GM23338 (cell line): ENCODE measurements at places on chromosomes 12 and 14. TPM values are rescaled to one million over a fixed set of nuclear protein-coding genes. Genes with fewer than 3 reads are reported as not detected.

DNA sequence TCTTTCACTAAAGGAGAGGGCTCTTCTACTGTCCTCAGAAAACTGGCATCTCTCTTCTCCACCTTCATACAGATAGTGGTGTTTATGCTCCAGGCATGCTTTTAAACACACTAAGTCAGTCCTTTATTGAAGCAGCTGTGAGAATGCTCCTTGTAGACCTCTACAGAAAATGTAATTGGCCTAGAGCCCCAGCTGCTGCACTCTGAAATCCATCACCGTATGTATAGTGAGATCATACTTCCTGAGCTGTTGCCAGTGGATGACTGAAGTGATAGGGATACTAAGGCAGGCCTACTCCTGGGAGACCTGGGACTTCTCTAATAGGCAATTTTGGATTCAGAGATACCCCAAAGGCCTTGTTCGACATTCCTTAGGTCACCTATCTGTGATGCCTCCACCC lies 535.4 kb downstream of the RPS29 start:
- no peak for DNase-seq

GRCh38 chr12:13538136-13538535 lies 341.6 kb downstream of the EMP1 start:
- DNase-seq: no peak

- DNase-seq: no peak
Observed at GRCh38 chr12:105912882-105913678, 225.7 kb downstream of the NUAK1 start.

DNA sequence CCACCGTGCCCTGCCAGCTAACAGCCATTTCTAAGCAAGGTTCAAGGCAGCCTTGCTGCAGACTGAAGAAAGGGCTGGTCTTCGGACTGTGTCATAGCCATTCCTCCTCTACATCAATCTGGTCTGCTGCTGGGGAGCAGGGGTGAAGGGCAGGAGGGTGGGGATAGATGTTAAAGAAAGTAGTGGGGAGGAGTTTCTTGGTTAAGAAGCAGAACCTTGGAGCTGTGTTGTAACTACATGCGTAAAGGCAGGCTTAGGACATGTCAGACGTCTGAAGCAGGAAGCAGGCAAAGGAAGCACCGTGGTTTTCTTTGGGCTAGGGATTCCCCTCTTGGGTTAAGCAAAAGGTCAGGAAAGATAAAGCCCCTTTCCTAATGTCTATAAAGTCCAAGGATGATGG lies 18.1 kb upstream of the NEK9 start:
- DNase-seq: no peak

Gene ZNF891
- 5.4 and 5.5 TPM in 2 replicates for total RNA-seq

- peak; percentile 32 for DNase-seq
Observed at GRCh38 chr14:90344331-90345238, 12.8 kb upstream of the NRDE2 start.

DNA sequence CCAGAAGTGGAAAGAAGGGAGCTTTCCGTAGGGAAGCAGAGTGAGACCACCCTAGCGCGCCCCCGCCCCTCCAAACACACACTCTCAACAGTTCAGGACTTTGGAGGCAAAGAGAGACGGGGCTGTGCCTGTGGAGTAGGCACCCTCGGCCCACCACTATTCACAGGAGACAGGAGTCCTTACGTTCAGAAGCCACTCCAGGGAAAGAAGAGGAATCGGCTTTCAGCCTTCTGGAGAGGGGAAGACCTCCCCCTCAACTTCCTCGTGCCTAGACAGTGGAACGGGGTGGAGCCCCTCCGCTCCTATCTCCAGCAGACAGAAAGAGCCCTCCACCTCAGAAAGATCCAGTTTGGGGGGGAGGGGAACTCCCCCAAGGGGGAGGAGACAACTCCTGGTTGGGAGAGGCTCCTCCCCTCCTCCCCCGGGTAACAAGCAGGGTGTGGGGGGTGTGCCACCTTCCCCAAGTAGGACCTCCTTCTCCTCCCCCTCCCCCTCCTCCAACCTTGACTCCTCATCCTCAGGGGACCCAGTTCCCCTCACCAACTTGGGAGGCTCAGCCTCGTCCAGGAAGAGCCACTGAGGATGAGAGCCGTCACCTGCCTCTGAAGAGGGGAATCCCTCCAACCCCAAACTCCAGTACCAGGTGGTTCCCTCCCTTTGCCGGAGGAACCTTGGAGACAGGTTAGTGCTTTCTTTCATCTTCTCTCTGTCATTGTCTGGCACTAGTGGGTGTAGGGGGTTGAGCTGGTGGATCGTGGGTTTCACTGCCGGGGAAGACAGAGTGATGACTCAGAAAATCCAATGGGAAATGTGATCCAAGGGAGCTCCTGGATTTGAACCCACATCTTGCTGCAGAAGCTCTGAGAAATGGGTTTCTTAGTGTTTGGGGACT lies 883 bp downstream of the FOXJ2 start:
- DNase-seq: peak; percentile 81

DNA sequence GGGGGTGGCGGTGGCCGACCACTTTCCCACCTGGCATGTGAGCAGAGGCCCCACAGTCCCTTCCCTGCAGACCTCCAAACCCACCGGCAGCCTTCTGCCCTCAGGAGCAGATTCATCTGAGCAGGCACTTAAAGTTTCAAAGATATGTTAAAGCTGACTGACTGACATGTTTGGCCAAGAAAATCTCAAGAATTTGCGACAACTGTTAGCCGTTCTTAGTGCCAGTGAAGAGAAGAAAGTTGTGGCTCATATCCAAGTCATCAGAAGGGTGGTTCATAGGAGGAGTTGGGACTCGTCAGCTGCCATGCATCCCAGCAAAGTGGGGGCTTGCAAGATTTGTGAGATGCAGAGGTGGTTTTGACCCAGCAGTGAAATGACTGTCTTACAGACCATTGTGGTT lies 27.2 kb downstream of the ELK3 start:
- DNase-seq: no peak

GRCh38 chr12:50234347-50234746 lies 49.0 kb downstream of the LIMA1 start:
- peak; percentile 27 for DNase-seq

DNA sequence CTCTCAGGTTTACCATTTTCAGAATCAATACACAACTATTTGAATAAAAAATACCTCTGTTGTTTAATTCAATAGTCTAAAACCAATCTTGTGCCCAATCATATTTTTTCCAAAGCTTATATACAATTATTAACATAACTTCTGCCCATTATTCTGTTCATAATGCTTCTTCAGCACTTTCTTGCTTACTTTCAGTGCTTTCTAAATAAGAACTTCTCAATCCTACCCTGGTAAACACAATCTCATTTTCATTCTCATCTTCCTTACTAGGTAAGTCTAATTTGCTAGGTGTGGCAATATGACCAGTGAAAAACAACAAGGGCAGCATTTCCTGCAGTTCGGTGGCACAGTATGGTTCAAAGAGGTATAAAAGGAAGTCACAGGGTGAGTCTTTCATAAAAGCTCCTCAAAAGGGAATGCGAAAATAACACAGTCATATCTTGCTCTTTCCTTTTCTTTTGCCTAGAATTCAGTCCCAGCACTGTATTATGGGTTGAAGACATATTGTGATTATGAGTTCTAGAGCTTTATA lies 103.5 kb downstream of the FOXG1 start:
- DNase-seq: no peak

DNA sequence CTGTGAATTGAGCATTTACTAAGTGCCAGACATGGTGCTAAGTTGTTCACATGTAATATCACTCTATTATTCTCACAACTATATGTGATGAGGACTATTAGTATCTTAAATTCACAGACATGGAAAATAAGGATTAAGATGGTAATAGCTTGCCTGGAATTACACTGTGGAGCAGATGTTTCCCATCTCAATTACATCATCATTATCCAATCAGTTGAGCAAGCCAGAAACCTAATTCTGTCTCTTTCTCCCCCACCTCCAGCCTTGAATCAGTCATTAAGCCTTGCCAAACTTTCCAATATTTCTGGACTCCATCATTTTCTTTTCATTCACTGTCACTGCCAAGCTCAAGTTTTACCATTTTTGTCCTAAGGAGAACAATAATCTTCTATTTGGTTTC lies 287.8 kb upstream of the KITLG start:
- no peak for DNase-seq

GRCh38 chr14:69079747-69080146 lies 73.2 kb downstream of the DCAF5 start:
- no peak for DNase-seq

Gene RASSF8
- 30.6 and 30.8 TPM in 2 replicates for total RNA-seq

DNA sequence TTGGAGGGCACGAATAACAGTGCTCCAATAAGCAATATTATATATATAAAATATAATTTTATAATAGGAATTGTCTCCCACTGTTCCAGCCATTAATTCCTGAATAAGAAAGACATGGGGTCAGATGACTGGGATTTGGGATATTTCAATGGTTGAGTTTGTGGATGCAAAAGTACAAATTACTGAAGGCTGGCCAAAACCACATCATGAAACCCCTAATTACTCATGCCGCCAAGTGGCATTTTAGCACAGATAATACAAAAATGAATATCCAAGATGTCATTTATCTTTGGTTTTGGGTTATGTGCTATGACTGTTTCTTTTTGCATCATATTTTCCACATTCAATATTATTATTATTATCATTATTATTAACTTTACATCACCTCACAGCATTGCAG lies 261.4 kb upstream of the TBX3 start:
- no peak for DNase-seq

GRCh38 chr12:114916124-114916523 lies 232.1 kb upstream of the TBX3 start:
- DNase-seq: no peak
